Forelimb muscle (tissue), 1 donor: ENCODE measurements at places on chromosomes 7 and 10. TPM values are rescaled to one million over a fixed set of nuclear protein-coding genes. Genes with fewer than 3 reads are reported as not detected.
A peak's percentile ranks its signal among the peaks of the same experiment; 100 is the strongest.

- DNase-seq: no peak
Measured at GRCh38 chr10:61757525-61758397, 95.0 kb downstream of the CABCOCO1 start.

DNA sequence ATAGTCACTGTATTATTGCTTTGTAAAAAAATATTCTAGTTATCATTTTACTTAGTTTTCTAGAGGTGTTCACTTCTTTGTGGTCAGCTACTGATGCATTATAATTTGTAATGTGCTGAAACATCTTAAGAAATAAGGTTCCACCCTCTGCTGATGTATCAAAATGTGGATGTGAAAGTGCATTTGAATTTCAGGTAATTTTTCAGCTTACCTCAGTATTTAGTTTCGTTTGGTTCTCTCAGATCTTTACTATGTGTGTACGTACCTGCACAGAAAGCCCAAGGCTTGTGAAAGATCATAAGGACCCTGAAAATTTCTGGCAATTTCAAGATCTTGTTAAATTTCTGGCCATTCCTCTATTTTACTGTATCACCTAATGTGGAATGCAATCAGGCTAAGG lies 542.3 kb upstream of the TPK1 start:
- no peak for DNase-seq

- no peak for DNase-seq
Measured at GRCh38 chr7:113444261-113444660, 325.9 kb upstream of the SMIM30 start.

GRCh38 chr10:94006591-94007550 lies 13.1 kb downstream of the PLCE1 start:
- no peak for DNase-seq

GRCh38 chr7:23205577-23205908 lies 23.7 kb downstream of the NUP42 start:
- DNase-seq: no peak

DNA sequence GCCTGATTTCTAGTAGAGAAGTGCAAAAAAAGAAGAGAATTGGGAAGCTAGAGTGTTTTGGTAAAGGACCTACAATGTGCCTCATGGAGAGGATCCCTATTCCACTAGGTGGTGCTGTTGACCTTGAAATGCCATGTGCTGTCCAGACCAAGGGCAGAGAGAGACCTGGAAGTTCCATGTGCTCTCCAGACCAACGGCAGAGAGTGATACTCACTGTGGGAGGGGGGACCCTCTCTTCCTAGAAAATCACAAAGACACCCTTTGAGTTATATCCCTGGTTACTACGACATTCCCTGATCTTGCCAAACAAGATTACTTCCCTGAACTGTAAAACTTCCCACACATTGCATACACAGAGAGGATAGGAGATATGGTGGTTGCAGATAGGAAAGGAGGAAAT lies 212.7 kb upstream of the ZNF804B start:
- DNase-seq: no peak

DNA sequence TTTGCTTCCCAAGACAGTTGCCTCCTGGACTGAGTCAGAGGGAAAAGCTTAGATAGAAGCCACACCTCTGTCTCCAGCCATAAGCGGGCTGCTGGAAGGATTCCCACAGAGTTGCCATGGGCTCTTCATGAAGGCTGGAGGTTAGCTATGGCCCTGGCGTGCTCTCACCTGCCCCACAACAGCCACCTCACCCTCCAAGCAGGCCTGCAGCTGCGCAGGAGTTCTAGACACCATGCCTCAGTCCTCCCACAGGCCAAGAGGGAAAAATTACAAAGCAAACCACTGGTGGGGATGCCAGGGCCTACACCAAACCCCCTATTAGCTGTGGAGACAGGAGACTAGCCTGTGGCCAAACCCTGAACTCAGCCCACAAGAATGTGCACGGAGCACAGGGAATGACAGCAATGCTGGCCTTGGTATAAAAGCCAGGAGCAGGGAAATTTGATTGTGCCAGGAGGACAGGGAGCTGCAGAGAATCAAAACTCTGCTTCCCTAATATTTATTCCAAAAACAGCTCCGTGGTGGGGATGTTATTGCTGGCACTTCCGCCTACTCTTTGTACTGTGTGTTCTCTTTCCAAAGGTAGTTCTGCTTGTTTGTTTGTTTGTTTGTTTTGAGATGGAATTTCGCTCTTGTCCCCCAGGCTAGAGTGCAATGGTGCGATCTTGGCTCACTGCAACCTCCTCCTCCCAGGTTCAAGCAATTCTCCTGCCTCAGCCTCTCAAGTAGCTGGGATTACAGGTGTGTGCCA lies 60.3 kb upstream of the STK17A start:
- no peak for DNase-seq

DNA sequence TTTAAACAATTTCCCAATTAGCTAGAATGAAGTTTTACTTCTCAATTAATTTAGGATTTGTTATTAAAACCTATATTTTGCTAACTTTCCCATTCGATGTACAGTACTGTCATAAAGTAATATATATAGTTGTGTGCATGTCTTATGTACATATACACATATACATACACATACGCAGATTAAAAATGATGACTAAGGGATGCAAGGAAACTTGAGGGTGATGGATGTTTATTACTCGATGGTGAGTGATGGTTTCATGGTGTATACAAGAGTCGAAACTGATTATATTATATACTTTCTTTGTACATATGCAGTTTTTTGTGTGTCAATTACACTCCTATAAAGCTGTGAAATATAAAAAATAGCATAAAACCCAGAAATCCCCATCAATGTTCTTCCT lies 248.2 kb downstream of the COBL start:
- DNase-seq: no peak

DNA sequence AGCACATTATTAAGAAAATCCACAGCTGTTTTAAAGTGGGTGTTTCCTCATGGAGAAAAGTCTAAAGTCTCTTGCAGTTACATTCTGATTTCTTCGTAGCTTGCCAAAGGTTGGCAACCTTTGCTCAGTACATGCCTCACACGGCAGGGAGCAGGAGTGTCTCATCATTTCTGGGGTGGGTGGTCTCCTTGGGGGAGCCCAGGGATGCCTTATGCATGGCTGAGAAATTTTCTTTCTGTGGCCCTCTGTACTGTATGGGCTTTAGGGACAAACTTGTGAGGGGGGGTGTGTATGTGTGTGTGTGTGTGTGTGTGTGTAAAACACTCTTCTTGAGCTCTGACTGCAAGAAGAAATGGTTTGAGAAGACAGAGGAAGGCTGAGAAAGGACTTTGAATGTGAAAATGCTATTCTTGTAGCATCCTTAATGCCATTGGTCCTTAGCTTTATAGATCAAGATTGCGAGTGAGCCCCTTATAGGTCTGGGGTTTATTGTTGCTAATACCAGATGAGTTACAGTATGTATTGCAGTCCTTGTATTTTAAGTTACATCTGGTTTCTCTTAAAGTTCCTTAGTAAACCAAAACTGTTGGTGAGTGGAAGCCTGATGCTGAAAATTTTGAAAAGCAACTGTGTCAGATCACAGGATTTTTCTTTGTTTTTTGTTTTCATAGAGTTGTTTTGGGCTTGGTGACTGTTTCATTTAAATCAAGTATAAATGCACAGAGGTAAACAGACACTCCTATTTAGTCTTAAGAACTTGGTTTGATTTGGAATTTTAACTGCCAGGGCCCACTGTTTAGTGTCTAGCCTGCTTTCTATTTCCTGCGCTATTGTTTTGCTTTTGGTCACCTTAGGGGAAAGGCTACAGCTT lies 242.0 kb downstream of the BICC1 start:
- DNase-seq: no peak

GRCh38 chr10:96236090-96236478 lies 35.3 kb downstream of the BLNK start:
- DNase-seq: no peak

GRCh38 chr10:52774600-52775106 lies 2.1 kb upstream of the MBL2 start:
- no peak for DNase-seq

DNA sequence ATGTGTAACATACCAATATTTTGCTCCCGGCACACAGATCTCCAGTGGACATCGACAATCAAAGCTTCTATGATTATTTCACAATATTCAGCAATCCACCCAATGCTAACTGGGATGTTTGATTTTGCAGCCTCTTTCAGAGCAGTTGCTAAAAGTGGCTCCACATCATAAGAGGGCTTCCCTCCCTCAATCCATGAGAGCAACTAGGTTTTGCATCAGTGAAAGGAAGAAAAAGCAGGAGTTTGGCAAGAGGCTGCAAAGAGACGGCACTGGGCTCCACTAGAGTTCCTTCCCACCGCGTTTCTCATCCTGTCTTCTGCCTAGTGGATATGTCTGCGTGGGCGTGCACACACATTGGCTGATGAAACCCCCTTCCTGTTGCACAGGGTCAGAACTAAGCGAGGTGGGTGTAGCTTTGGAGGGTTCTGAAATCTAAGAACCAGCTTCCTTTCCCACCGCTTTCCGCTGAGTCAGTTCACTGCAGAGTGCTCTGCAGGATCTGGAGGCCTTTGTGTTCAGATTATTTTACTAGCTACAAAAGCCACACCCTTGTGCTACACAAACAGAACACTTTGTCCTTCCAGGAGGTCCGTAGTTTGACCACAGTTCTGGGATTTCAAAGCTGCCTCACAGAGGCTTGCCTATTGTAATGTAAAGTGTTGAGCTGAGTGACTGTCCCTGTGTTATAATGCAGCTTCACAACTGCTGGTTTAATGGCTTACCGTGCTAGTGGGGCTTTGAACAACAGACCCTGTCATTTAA lies 28.1 kb downstream of the ARL4A start:
- DNase-seq: peak; percentile 59

DNA sequence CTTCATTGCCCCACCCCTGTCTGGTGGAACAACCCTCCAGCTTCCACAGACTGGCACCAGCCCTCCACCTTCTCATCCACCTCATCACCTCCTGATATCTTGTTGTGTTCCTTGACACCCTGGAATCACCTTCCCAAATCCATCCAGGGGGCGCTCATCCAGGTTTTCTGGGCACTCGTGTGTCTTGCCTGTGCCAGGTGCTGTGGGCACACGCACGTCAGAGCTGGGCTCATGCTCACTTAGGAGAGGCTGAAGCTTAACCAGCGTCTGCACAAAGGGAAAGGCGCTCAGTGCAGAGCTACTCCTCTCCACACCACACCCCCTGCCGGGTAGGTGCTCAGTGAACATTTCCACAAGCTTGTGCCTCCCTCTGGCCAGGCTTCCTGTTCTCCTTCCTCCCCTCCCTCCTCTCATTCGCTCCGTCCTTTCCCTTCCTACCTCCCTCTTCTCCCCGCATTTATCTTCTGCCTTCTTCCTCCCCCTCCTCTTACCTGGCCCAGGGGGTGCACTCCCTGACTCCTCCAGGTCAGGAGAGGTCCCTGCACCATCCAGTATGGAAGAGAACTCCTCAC lies 4.8 kb downstream of the ADCYAP1R1 start:
- no peak for DNase-seq

DNA sequence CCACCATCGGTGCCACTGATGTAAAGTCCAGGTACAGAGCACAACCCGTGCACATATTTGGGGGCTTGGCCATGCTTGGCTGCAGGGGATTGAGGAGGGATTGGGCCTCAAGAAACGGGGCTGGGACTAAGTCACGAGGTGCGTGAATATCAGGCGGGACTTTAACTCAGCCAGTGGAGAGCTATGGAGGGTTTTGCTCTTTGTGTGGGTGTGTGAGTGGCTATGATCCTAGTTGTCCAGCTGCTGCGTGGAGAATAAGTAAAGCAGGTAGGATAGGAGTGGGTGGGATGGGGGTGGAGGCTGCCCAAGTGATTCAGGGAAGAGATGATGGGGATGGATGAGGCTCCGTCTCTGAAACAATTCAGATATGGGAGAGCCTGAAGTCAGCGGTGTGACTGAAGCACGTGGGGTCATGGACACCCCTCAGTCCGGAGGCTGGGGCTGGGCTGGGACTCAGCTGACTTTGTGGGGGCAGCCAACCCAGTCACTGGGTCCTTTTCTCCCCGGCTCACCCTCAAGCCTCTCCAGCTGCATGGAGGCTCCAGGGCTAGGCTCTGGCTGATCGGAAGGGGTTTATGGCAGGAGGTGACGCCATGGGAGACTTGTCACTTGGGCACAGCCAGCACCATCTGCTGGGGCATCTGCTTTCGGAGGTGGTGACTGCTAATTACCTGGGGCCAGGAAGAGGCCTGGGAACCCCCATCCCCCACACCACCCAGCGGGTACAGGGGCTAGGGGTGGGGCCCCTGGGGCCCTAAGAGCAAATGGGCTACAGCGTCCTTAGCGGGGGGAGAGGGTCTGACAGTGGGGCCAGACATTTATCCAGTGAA lies 1.7 kb upstream of the LFNG start:
- no peak for DNase-seq

GRCh38 chr7:77306231-77307067 lies 106.8 kb upstream of the FGL2 start:
- DNase-seq: no peak

Gene FAM25G
- polyA plus RNA-seq: not detected

Gene CUBN
- polyA plus RNA-seq: 3.7 TPM

Gene MCM10
- 3.9 TPM for polyA plus RNA-seq

Gene FKBP9
- 135 TPM for polyA plus RNA-seq
